ENCODE measurements at places on chromosomes 4 and X.

DNA sequence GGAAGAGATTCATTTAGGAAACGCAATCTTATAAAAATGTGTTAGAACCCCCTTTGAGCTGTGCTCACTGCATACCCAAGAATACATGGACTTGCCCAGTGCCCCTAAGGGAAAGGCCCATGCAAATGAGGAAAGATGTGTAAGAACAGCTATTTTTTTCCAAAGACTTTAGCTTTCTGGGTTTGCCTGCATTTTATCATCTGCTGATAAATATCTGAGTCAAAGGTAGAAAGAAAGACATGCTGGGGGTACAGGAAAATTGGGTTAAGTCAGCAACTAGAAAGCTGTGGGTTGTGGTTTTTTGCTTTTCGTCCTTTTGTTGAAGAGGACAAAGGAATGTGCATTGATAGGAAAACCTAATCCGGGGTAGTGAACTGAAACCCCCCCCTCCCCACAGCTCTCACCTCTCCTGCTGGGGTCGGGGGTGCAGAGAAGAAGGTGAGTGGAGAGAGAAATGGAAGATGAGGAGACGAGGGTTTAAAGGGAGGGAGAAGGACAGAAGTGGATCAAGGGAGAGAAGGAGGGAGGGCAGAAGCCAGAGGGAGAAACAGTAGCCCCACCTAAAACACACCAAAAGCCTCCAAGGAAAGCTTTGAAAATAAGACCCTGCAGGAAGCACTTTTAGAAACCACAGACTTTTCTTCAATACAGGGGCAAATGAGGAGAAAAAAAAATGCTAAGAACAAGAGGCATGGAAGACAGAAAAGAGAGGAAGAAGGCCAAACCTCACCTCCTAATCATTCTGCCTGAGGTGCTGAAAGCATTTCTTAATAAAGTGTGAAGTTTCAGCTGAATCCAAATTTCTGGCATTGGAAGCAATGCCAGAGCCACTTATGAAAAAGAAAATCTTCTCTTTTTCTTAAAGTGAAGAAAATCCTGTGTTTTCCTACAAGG is 49.3 kb downstream of the KDR start:
- no peak for DNase-seq

GRCh38 chrX:52015794-52016193 is 53.2 kb downstream of the MAGED4B start:
- no peak for DNase-seq

GRCh38 chr4:39732728-39733127 is 34.8 kb downstream of the UBE2K start:
- no peak for DNase-seq

DNA sequence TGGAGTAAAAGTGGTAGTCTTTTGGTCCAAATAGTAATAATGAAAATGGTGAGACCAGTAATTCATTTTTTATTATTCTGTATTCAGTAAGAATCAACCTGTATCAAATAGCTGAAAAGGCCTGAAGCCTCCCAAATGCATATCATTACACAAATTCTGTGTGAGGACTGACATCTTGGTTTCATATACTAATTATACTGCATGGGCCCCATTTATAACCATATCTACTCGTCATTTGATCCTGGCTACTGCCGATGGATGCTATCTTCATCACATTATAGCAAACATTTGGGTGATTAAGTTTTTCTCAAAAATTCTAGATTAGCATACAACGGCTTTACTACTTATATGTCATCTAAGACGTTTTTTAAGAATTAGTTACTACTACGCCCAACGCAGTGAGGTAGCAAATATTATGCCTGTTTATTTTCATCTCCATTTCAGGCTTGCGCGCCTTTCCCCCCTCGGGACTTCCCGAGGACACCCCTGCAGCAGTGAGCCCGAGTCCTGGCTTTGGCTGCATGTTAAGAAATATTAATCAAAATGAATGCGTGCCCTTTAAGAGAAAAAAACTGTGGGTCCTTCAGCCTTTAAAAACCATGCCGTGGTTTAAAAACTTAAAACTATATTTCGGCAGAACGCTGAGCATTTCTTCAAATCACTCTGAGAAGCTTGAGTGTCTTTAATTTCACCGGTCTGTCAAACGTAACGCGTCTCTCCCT is 814 bp upstream of the MMAA start:
- DNase-seq = no peak

- no peak for DNase-seq
Observed at GRCh38 chrX:40719731-40720130, 15.6 kb downstream of the MED14 start.

- DNase-seq = no peak
Observed at GRCh38 chr4:139851133-139851532, 185.5 kb downstream of the MGST2 start.

GRCh38 chr4:83255584-83255983 is 29.0 kb downstream of the COQ2 start:
- no peak for DNase-seq

- no peak for DNase-seq
Observed at GRCh38 chr4:47073647-47074046, 42.3 kb downstream of the GABRB1 start.

- no peak for DNase-seq
Observed at GRCh38 chr4:78612398-78613178, 61.0 kb downstream of the ANXA3 start.

GRCh38 chr4:85821688-85822455 is 346.9 kb downstream of the ARHGAP24 start:
- DNase-seq = no peak

GRCh38 chrX:459611-460010 is 72.9 kb upstream of the PPP2R3B start:
- DNase-seq = no peak
